ENCODE measurements at places on chromosomes 11 and 22.

GRCh38 chr11:129720994-129721393, 94.7 kb upstream of the TMEM45B start:
- DNase-seq, result no peak

GRCh38 chr11:100639140-100639539, 47.9 kb upstream of the ARHGAP42 start:
- no peak for DNase-seq

DNA sequence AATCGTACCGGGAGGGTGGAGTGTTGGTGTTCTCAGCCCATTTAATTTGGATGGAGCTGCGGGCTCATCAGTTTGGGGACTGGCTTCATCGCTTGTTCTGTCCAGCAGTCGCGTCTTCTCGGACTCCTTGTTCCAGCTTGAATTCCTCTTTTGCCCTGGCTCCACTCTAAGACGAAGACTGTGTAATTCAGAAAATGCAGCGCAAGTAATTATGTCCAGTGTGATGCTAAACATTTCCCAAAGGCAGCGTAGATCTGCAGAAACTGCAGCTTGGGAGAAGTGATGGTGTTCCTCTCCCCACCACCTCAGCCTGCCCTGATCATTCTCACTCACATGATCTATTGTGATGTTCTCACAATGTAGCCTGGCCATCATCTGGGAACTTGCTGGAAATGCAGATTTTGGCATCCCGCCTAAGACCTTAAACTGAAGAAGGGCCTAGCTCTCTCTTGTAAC, 666 bp downstream of the SLC25A18 start:
- no peak for DNase-seq

DNA sequence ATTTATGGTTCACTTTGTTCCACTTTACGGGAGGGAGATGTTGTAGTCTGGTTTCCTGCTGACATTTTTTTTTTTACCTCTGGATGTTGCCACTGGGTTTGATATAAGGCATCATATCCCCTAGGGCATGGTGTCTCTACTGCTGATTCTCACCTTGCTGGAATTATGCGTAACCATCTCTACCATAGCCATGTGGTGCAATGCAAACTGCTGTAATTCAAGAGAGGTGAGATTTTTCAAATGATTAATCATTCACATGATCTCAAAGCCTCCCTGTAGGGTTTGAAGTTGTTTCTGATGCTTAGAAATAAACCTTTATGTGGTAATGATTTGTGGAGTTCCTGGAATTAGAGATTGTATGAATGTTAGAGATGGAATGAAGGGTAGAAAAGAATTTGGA, 13.0 kb downstream of the MS4A3 start:
- no peak for DNase-seq

DNA sequence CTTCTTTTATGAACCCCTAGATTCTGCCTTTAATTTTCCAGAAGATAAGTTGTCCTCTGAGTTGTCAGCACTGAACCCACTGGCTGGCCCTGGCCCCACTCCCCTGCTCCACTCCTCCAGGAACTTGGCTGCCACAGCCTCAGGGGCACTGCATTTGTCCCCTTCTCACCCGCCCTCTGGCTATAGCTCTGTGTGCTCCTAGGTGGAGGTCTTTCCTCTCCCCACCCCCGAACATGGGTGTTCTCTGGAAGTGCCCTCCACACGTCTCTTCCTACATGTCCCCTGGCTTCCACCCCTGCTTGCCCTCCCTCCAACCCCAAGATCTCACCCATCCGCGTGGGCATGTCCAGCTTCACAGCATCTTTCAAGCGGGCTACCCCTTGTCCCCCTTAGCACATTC, 137.7 kb upstream of the TEAD1 start:
- no peak for DNase-seq

DNA sequence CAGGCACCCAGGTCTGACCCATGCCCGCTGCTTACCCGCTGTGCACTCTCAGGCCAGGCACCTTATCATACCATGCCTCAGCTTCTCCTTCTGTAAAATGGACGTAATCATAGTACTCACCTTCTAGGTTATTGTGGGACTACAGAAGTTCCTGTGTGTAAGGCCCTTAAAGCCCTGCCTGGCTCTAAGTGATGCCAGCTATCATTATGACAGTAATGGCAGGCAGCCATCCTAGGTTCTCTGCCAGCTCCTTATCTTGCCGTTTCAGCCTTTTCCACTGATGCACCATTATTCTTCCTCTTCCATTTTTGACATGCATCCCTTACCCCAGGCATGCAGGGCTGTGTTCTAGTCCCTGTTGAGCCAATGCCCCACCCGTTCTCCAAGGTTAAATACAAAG, 57.9 kb downstream of the DBX1 start:
- DNase-seq, result peak; percentile 94

DNA sequence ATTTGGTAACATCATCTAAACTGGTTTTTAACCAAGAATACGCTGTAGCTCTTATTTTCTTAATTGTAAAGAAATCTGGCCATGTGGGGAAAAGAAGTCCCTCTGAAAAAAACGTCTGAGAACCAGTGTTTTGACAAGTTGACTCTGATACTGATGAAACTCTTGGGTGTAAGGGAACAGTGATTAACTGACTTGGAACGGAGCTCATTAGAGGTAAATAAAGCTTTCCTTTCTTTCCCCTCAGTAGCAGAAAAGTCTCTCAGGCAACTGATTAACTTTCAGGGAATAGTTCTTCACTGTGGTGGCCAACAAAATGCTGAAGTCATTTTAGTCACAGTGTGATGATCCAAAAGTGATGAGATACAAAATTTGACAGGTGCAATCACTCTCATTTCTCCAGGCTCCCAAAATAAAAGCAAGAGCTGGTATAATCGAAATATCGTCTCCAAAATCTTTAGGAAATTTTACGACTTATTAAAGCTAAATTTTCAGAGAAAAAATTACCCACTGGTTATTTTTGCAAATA, 52.3 kb downstream of the SLC36A4 start:
- DNase-seq, result no peak

GRCh38 chr22:45478108-45478771, 24.4 kb upstream of the FBLN1 start:
- DNase-seq, result no peak

DNA sequence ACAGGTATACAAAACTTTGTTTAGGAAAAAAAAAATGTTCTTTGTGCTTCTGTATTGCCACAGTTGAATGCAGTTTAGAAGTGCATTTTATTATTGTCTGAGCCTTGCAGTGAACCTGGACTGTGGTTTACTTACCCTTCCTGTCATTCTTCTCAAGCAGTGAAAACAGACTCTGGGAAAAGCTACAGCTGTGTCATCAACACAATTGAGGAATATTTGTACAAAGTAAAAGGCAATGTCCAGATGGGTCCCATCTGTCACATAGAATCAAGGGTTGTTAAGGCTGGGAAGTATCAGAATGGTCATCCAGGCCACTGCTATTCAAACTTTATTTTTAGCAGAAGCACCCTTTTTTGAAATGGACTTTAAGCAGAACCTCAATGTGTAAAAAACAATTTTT, 73.3 kb downstream of the TRIM44 start:
- DNase-seq, result no peak

- DNase-seq, result no peak
Observed at GRCh38 chr11:116240710-116241109, 532.1 kb downstream of the BUD13 start.

GRCh38 chr11:9617940-9618339, 44.5 kb downstream of the WEE1 start:
- DNase-seq, result peak; percentile 32

- DNase-seq, result no peak
Observed at GRCh38 chr22:23504516-23504915, 75.6 kb downstream of the IGLL1 start.

GRCh38 chr11:78465169-78465942, 47.7 kb upstream of the GAB2 start:
- DNase-seq, result no peak

GRCh38 chr11:811446-812245, 1.9 kb downstream of the RPLP2 start:
- peak; percentile 57 for DNase-seq

- DNase-seq, result no peak
Observed at GRCh38 chr11:10561947-10562346, 6.5 kb downstream of the LYVE1 start.

DNA sequence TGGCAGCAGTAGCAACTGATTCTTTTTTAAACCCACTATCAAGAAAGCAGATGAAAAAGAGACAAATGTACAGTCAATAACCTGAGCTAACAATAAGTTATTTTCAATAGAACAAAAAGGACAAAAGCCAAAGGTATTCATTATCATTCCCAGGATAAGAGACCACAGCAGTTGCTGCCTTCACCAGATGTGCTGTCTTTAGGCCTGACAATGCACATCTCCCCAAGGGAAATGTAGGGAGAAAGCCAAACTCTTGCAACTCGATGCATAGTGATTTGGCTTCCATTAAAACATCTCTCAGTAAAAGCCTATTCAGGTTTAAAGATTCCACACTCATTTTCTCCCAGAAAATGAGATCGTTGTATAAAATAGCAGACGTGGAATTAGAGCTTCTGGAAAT, 210.7 kb downstream of the METTL15 start:
- DNase-seq, result no peak

- DNase-seq, result no peak
Observed at GRCh38 chr11:60375316-60375715, 3.0 kb upstream of the MS4A7 start.

DNA sequence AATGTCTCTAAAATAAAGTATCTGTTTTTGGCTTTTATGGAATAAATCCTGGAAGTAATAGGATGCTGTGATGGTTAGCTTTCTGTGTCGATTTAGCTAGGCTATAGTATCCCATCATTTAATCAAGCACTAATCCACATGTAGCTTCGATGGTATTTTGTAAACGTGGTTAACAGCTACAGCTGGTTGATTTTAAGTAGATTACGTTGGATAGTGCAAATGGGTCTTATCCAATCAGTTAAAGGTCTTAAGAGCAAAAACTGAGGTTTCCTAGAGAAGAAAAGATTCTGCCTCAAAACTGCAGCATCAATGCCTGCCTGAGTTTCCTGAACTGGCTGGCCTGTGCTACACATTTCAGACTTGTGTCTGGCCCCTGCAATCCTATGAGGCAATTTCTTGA, 314.2 kb upstream of the SORL1-AS1 start:
- DNase-seq, result no peak

DNA sequence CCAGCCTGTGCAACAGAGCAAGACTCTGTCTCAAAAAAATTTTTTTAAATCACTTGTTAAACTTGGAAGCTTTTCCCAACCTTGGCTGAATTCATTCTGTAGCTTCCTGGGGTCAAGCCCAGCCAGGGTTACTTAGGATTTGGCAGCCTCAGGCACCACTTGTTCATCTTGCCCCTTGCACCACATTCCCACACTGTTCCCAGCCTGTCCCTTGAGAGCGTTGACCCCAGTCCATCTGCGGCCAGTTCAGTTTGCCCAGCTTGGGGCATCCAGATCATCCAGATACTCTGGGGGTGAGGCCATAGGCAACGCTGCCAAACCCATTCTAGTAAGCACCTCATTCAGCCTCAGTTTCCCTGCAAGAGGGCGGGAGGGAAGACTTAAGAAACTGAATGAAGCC, 8.7 kb upstream of the THRSP start:
- no peak for DNase-seq

DNA sequence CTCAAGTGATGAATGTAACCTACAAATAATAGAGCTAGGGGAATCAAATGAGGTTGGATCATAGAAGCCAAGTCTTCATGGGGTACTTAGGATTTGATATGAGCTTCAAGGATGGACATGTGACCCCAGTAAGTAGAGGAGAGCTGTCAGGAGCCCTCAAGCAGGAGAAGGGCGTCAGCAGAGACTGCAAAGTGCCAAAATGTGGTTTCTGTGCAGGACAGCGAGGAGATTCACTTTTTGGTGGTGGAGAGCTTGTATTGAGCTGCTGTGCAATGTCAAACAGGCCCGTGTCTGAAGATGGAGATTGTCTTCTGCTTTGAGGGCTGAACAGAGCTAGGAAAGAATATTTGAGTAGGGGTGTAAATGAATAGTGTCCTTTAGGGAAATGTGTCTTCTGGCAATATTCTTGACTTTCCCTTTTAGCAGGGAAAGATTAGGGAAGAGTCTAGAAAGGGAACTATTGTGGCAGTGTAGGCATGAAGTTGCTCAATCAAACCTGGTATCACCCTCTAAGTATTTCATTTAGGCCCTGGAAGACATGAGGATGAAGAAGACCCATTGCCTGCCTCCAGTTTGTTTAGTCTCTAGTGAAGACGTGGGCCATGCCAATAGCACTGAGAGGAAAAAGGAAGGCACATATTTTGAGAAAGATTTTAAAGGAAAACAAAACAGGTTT, 31.2 kb upstream of the SORL1-AS1 start:
- no peak for DNase-seq

All from hematopoietic multipotent progenitor cell treated with erythropoietin and hydrocortisone succinate and interleukin-3 and kit ligand, for 8 days (in vitro differentiated cells).